ENCODE measurements at places on chromosomes 1 and 21.

GRCh38 chr1:212950243-212951125 lies at the start of gene VASH2:
VASH2 (plus strand) TSS chr1:212950541; CDS start chr1:212951543, 1,002 bp downstream.
- peak; percentile 85 for DNase-seq

- peak; percentile 16 for DNase-seq
Observed at GRCh38 chr1:34163792-34164731, 968 bp downstream of the CSMD2 start.

DNA sequence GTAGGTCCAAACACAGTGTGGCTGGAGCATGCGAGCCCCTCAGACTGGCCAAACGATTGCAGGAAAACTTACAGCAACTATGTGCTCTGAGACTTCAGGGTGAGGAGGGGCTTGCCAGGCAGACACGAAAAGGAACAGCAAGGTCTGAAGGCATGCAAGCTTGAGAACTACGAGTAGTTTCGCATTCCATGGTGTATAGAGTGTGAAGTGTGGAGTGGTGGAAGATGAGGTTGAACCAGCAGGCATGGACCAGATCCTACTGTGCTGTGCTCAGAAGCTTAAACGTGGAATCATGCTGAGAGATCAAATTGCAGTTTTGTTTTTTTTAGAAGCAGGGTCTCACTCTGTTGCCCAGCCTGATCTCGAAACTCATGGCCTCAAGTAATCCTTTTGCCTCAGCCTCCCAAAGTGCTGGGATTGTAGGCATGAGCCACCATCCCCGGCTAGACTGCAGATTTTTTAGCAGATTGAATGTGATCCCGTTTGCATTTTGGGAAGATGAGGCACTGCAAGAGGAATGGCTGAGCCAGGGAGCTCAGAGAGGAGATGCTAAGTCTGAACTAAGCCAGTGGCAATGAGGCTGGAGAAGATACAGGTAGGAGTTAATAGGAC lies 5.1 kb upstream of the TFAP2E start:
- no peak for DNase-seq

DNA sequence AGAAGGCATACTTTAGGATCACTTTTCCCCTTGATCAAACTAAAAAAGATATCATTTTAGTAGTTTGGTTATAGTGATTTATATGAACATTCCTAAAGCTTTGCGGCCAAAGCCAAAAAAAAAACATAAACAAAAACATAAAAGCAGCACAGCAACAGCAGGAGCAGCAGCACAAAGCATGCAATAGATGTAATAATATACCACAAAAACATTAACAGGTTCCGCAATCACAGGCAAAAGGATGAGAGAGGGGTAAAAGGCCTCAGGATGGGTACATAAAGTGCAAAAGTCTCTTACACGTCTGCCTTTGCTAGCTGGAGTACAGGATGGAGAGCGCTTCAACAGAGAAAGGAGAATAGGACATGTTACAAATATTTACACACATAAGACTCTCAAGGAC lies 119.0 kb downstream of the COQ8A start:
- DNase-seq, result no peak

GRCh38 chr1:87418048-87418447 lies 89.4 kb downstream of the LMO4 start:
- no peak for DNase-seq

GRCh38 chr1:147053269-147053668 lies 115.1 kb downstream of the NBPF12 start:
- DNase-seq, result no peak

GRCh38 chr1:199855580-199855979 lies 171.9 kb upstream of the NR5A2 start:
- DNase-seq, result no peak

- no peak for DNase-seq
Observed at GRCh38 chr1:205827623-205828022, 14.6 kb upstream of the SLC41A1 start.

- peak; percentile 44 for DNase-seq
Observed at GRCh38 chr21:43193651-43194302, 25.0 kb downstream of the CRYAA start.

GRCh38 chr1:93124556-93125355 lies 45.7 kb downstream of the MTF2 start:
- no peak for DNase-seq

GRCh38 chr1:212186427-212187207 lies 98.6 kb upstream of the PPP2R5A start:
- DNase-seq, result no peak

- no peak for DNase-seq
Observed at GRCh38 chr21:15624646-15625045, 105.1 kb upstream of the USP25 start.

DNA sequence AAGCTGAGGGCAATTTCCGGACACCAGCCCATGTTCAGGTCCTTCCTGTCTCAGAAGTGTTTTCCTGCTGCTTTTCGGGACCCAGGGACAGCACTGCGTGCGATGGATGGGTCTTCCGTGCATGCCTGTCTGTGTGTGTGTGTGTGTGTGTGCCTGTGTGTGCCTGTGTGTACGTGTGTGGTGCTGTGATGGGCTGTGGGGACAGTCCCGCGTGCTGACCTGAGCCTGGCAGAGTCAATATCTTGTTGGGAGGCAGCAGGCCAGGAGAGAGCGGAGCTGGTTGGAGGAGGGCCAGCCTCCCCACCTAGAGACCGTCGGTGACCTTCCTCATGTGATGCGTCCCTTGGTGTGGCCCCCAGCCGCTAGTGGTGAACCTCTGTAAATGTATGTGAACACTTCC lies 13.7 kb downstream of the SKI start:
- no peak for DNase-seq

DNA sequence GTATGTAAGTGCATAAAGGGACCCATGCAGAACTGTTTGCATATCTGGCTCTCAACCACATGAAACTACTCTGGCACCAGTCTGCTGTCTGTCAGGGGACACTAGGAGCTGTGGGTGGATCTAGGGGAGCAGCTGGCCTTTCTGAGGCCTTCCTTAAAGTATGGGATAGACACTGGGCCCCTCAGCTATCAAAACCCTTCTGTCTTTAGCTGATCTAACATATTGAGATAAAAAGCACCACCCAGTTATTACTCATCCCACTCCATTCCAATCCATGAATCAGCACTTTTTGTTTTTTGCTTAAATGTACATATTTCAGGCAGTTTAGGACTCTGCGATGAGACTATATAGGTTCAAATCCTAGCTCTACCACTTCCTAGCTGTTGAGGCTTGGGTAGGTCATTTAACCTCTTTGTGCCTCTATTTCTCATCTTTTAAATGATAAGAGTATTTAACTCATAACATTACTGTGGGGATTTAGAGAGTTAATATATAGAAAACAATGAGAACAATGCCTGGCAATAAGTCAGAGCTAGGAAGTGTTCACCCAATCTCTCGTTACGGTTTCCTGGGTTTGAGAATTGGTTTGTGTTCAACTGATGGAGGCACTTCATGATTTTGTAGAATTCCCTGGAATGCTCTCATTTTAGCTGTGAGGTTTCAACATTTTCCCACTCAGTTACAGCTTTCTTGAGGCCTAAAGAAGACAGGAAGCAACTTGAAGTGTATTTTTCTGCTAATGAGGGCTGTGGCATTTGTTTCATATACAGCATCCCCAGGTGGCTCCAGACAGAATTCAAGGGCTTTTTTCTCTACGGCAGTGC lies 68.9 kb downstream of the LRIG2 start:
- no peak for DNase-seq

DNA sequence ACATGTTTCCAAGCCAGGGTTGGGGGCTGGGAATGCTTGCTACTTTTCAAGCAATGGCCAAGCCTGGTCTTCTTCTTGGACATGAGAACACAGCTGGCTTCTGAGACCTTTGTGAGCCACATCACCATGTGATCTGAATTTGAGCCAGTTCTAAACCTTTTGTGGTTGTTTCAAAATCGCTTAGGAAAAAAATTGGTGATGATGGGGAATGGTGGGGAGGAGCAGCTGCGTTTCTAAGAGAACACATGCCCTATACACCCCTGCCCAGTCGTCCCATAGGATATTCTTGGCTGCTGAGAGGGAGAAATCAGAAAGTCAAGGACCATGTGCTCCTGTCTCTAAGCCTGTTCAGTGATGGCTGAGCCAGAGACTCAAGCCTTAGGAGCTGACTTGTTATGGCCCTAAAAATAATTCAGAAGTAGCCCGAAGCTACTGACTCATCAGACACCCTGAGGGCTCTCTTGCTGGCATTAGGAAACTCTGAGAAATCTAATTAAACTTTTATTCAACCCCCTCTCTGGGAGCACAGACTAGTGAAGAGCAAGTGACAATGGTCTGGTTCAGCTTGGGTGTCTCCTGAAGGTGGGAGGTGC lies 30.5 kb downstream of the CCDC185 start:
- no peak for DNase-seq

GRCh38 chr1:69540052-69540451 lies 27.7 kb upstream of the LRRC7 start:
- DNase-seq, result no peak

GRCh38 chr1:59952065-59952464 lies 25.5 kb upstream of the CYP2J2 start:
- DNase-seq, result no peak

DNA sequence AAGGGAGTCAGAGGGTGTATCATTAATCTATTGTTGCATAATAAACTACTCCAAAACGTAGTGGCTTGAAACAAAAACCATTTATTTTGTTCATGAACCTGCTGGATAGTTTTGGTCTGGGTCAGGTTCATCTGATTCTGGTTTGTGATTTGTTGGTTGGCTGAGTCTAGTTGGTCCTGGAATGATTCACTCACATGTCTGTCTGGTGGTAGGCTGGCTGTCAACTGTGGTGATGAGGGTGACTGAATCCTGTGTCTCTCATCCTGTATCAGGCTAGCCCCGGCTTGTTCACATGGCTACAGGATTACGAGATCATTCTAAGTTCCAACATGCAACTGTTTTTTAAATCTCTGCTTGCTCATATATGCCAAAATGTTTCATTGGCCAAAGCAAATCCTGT lies 22.5 kb upstream of the SIKE1 start:
- DNase-seq, result no peak

DNA sequence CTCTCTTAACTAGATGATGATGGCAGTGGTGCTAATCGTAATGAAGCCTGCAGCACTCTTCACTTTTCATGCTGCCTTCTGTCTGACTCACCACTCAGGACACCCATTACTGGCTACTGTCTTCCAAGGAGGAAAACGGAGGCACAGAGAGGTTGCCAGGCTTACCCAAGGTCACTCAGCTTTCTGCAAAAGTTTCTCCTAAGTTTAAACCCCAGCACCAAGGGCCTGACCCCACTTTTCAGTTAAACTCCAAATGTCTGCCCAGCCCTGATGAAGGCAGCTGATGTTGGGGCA lies 78.1 kb upstream of the RUNX3 start:
- no peak for DNase-seq

GRCh38 chr1:19219451-19219850 lies 9.4 kb upstream of the UBR4 start:
- DNase-seq, result no peak

- no peak for DNase-seq
Observed at GRCh38 chr21:43906585-43907370, 41.8 kb downstream of the AGPAT3 start.

GRCh38 chr21:46150073-46150472 lies 5.3 kb downstream of the FTCD start:
- DNase-seq, result peak; percentile 3

- DNase-seq, result no peak
Observed at GRCh38 chr1:188317894-188318293, 1489.1 kb downstream of the PLA2G4A start.

- DNase-seq, result no peak
Observed at GRCh38 chr1:162327788-162328165, 48.9 kb downstream of the SPATA46 start.

- DNase-seq, result no peak
Observed at GRCh38 chr1:179043907-179044306, 18.2 kb downstream of the FAM20B start.
